ENCODE measurements at places on chromosomes 2 and 18.

- no peak for DNase-seq
Observed at GRCh38 chr2:191204433-191204832, 40.8 kb upstream of the MYO1B start.

DNA sequence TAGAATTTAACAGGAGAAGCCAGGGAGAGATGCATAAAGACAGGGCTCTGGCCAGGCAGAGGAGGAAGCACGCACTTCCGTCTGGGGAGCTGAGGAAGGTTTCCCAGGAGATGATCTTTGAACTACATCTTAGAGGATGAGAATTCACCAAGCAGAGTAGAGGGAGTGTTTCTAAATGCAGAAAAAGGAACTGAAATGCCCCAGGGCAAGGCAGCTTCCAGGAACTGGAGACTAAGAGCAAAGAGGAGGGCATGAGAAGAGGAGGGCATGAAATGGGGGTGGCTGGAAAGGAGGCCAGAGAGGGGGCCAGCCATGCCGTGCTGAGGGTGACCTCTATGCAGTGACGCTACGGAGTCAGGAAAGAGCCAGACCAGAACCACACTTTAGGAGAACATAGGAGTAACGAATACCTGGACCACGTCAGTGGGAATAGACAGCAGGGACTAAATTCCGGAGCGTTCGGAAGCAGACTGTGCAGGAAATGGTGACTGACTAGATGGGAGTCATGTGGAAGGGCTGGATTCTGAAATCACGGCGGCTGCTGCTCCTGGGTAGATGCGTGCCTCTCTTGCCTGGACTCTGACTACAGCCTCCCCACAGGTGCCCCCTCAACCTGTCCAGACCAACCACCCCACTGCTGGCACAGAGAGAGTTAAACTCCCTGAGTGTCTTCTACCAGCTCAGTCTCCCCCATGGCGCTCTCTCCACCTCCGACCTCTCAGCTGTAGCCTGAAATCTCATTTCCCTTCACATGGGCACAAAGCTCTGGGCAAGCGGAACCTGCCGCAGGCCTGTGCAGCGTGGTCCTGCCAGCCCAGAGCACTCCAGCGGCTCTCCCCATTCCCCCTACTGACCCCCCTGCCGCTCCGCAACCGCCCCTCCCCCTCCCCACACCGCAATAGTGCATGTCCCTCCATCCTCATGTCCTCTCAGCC is 87.0 kb upstream of the RTN4 start:
- no peak for DNase-seq

DNA sequence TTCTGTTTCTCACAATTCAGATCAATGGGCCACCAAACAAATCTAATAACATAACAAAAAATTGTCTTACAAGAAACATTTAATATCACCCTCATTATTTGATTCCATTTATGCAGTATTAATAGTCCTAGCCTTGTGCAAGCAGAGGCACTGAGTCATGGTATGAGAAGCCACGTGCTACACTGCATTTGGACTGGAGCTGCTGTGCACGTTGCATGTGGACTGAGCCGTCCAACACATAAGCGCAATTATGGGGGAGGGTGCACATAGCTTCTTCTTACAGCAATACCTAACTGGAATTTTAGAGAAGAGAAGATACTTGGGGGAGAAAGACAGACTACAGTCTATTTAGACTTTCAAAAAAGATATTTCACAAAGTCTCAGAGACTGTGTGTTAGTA is 329.6 kb upstream of the ID2 start:
- DNase-seq = no peak

DNA sequence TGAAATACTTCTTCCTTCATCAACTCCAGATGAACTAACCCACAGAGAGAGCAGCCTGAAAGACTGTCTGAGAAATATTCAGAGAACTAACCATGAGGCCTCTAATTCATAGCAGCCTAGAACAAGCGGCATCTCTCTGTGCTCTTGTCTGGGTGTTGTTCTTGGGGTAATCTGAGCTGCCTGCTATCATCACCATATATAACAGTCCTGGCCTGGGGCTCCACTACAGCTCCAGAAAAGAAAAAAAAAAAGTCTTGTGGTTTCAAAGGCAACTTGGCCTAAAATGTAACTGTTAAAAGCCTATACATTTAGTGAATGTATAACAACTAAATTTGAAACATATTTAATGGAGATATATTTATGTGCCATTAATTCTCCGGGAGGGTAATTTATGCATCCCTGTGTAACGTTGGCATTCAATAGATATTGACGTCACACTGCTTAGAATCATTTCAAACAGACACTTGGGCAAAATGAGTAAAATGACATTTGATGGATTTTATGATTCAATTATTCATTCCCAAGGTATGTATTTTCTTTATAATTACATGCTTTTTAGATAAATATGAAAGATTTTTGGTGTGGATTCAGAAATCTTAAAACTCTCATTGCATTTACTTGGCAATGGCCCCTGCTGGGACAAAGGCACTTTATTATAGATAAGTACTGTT is 294.3 kb downstream of the HRH4 start:
- no peak for DNase-seq

DNA sequence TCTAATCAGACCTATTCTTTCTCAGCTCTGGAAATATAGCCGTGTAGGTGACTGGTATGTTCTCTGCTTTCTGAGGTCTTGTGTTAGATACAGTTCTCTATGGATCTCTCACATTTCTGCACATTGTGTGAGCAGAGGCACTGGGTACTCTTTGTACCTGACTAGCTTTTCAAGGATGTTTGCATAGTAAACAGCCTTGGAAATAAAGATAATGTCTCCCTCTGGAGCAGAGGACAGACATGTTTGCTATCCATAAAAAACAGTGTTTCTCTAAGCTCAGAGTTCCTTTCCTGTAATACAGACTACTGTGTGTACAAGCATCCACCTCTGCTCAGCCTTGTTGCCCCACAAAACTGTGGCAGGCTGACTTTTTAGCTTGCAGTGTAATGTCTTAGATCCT is 279.2 kb downstream of the CTNNA2 start:
- no peak for DNase-seq

DNA sequence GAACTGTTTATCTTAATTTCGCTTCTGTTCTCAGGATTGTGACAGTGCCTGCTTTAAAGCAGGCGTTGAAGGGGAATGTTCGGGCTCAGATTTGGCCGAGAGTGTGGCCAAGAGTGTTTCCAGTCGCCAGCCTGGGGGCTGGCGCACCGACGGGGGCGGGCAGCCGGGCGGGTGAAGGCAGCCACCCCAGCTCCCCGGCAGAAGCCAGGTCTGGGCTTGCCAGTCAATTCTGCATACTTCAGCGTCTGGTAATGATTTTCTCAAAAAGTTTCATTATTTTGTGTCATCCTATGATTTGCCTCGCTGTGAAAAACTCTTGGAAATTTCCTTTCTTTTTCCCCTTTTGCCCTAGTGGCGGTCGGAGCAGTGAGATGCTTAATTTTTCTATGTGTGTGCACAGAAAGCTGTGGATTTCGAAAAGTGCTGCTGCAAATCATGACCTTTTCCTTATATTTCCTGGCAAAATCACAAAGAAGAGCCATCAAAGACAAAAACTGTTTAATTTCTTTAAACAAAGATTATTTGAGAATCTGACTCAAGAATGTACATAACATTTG is 856 bp downstream of the FAM228A start:
- DNase-seq = no peak

DNA sequence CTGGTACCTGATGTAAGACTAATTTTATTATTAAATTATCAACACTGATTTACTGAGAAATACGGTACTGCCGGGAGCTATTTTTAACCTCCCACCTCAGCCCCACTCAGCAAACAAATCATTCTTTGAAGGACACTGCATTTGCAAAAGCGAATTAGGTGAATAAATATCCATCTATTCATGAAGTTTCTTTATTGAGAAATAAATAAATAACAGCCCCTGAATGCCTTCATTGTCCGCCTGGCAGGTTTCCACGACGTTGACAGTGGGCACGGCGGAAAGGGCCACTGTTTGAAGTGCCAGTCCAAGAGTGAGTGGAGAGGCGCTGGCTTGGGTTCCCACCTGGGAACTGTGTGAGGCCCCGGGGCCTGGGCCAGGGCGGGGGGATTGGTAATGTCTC is 15.7 kb downstream of the C1QL2 start:
- no peak for DNase-seq

DNA sequence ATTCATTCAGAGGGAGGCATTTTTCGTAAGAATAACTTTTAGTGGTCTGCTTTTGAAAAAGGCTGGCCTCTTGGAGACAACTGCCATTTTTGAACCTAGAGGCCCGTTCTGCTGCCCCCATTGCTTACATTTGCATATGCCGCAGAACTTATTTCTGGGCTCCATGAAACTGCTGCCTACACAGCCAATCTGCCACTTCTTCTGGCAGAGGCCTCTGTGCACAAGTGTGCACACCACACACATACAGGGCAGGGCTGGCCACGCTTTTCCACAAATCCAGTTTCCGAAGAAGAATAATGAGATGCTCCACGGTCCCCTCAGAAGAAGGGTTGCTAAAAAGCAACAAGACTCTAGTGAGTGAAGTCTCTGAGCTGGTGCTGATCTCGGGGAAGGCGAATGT is 56.2 kb downstream of the TMEM200C start:
- DNase-seq = no peak

DNA sequence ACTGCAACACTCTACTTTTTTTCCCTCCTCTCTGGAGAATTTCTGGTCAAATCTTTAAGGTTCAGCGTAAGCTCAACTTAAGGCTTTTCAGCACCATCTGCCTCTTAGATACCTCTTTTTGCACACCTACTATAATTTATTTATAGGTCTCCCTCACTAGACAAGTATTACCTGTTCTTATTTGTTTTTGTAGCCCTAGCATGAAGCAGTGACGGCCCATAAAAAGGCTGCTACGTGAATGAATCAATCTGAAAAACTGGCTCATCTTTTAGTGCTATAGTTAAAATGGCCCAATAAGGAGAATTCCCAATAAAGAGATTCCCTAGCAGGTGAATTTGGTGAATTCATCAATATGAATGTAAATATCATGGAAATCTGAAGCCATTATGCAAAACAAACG is 6.5 kb downstream of the RNF149 start:
- no peak for DNase-seq

DNA sequence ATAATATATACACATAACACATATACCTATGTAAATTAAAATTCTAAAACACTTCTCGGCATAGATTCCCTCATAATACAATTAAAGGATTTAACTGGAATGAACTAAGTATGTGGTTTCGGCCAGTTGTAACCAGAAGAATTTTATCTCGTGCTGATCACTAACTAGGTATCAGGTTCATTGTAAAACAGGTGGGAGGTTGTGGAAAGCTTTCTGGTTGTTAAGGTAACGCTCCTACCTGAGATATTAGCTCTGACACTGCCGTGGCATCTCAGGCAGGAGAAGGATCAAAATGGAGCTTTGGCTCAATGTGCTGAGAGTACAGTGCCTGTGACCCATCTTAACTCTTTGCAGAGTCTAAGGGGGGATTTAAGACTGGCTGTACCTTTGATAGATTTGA is 42.5 kb downstream of the SLC9A2 start:
- no peak for DNase-seq

DNA sequence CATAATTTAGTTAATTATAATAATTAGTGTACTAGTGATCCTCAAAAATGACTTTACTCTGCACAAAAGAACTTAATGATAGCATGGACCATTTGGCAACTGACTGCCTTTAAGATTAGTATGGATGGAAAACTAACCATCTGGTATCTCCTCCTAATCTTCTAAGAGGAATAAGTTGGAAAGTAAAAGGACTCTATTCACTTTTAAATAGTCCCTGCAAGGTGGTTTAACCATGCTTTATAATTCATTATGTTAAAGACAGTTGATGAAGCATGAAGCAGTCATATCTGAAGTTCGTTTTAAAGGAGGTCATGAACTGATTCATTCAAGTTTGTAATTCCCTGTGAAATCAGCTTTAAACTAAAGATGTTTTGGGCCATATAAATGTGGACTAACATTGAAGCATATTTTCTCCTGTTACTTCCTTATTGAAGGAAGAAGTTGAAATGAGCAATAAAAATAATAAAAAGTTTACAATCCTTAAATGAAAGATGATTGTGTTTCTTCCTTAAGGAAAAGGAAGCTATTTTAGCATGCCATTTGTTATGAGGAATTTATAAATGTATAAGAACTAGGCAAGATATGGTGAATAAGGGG is 446.0 kb downstream of the XIRP2 start:
- no peak for DNase-seq

Measured in endodermal cell (in vitro differentiated cells).